Fibroblast of lung (primary cell): ENCODE measurements at places on chromosomes 5 and 9. TPM values are rescaled to one million over a fixed set of nuclear protein-coding genes. Genes with fewer than 3 reads are reported as not detected.

Gene CEP72
- total RNA-seq: 1.5 and 2.5 TPM in 2 replicates

DNA sequence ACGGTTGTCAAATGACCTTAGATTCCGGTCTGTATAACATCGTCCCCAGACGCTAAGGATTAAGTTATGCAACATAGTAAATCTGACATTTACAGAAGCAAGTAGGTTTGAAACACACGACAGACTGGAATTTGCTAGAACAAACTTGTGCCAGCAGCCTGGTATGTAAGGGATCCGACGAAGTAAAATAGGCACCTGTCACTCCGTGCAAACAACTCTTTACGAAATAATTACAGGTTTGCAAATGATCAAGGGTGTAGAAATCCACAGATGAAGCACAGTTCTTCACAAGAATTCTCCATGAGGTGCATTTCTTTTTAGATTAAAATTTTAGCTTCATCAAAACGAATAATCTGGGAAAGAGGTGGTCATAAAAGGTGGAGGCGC is 508 bp downstream of the MOCS2 start:
- peaks cover 4% of the 10 kb centered on the region for H3K4me1 ChIP-seq
- peak overlapping the region; percentile 82 for H3K4me3 ChIP-seq
- DNase-seq: no peak
- no peaks in the 10 kb centered on the region for H3K27me3 ChIP-seq
- H3K36me3 ChIP-seq: no peaks in the 10 kb centered on the region

Gene MAP1B
- total RNA-seq: 44.9 and 83.4 TPM in 2 replicates

Gene PARP8
- total RNA-seq: 12.1 and 24.6 TPM in 2 replicates

DNA sequence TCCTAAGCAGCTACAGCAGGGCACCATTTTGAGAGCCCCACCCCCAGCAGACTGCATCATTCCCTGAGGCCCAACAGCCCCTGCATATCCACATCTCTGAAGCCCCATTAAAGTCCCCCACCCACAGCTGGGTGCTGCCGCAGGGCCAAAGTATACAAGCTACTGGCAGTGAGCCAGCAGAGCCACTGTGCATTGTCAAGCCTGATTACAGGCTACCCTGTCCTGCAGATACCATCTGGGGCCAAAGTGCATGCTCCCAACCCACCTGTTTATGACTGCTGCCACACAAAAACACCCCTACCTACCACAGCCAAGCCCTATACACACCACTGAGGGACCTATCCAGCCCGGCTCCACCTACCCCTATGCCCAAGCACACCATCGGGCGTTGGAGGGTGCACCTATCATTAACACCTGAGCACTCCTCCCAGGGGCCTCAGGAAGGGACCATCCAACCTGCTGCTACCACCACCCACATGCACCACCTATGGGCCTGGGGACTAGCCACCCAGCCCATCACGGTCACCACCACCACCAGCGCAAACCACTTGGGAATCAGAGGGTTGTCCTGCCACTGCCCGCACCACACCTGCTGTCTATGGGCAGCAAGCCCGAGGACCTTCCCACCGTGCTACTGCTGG is 105.0 kb downstream of the PLPP1 start:
- H3K27ac ChIP-seq: no peak overlapping the region
- H3K4me3 ChIP-seq: no peak overlapping the region
- H3K27me3 ChIP-seq: no peaks in the 10 kb centered on the region
- H3K36me3 ChIP-seq: peaks cover 11% of the 10 kb centered on the region
- no peaks in the 10 kb centered on the region for H3K4me1 ChIP-seq
- no peak for DNase-seq

GRCh38 chr5:53963958-53964357 is 346.4 kb downstream of the ARL15 start:
- H3K27me3 ChIP-seq: no peaks in the 10 kb centered on the region
- no peak for DNase-seq
- H3K36me3 ChIP-seq: no peaks in the 10 kb centered on the region
- H3K27ac ChIP-seq: no peak overlapping the region
- H3K4me1 ChIP-seq: no peaks in the 10 kb centered on the region

Gene LCN15
- total RNA-seq: not detected in 2 replicates

Gene LPCAT1
- total RNA-seq: 62.1 and 65.2 TPM in 2 replicates
